ENCODE measurements at places on chromosomes 11 and 22. TPM values are rescaled to one million over a fixed set of nuclear protein-coding genes. Genes with fewer than 3 reads are reported as not detected.

Gene B4GALNT4
- 0.99 TPM for total RNA-seq

Gene ARHGAP20
- not detected for total RNA-seq

Gene NUDT22
- 43.1 TPM for total RNA-seq

Gene OR8K3
- not detected for total RNA-seq

Gene ACRV1
- total RNA-seq = not detected

Gene USH1C
- total RNA-seq = not detected

Gene C22orf31
- total RNA-seq = not detected

Gene KCNE3
- total RNA-seq = not detected

Gene OR8D2
- total RNA-seq = not detected

Gene YAP1
- not detected for total RNA-seq

Gene KCNQ1
- total RNA-seq = 13.4 TPM

Measured in CD4-positive, CD25-positive, alpha-beta regulatory T cell (primary cell).